ENCODE measurements at places on chromosomes 4 and X. TPM values are rescaled to one million over a fixed set of nuclear protein-coding genes. Genes with fewer than 3 reads are reported as not detected.

DNA sequence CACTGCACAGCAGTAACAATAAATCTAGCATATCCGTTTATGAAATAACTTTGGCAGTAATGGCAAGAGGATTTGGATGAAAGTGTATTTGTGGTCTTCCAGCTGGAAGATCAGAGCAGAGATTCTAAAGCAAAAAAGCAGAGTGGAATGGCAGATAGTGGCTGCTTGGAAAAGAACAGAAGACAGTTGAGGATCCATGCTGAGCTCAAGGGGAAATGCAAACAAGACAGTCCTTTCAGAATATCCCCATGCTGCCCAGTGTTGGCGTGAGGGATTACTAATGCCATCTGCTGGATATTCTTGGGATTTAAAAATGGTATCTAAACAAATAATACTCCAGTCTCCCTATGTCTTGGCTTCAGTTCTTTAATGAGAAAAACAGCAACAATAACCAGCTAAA, 629.1 kb upstream of the ATOH1 start:
- no peaks in the 10 kb centered on the region for H3K27me3 ChIP-seq
- H3K36me3 ChIP-seq: no peaks in the 10 kb centered on the region
- H3K4me3 ChIP-seq: no peak overlapping the region
- no peaks in the 10 kb centered on the region for H3K4me1 ChIP-seq
- DNase-seq: no peak

GRCh38 chrX:6568031-6568430, 33.1 kb upstream of the VCX3A start:
- H3K36me3 ChIP-seq: no peaks in the 10 kb centered on the region
- no peaks in the 10 kb centered on the region for H3K27me3 ChIP-seq
- no peak overlapping the region for H3K4me3 ChIP-seq
- H3K4me1 ChIP-seq: no peaks in the 10 kb centered on the region
- DNase-seq: no peak

DNA sequence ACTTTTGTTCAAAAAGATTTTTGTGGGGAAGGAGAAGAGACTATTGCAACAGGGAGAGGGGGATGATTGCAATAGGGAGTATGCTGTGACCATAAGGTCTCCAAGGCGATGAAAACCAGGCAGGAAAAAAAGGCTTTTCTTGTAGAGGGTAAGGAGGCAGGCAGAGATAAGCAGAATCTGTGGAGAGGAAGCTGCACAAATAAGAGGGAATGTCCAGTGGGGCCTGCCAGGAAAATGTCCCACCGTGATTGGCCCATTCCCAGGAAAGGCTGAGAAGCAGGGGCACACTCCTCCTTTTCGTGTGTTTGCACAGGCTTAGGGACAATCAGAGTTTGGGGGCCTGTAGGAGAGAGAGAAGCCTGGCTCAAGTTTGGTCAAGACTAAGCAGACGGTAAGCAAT, 29.1 kb downstream of the SPACA5 start:
- no peak overlapping the region for H3K4me3 ChIP-seq
- no peaks in the 10 kb centered on the region for H3K36me3 ChIP-seq
- no peaks in the 10 kb centered on the region for H3K27me3 ChIP-seq
- no peaks in the 10 kb centered on the region for H3K4me1 ChIP-seq
- no peak for DNase-seq

DNA sequence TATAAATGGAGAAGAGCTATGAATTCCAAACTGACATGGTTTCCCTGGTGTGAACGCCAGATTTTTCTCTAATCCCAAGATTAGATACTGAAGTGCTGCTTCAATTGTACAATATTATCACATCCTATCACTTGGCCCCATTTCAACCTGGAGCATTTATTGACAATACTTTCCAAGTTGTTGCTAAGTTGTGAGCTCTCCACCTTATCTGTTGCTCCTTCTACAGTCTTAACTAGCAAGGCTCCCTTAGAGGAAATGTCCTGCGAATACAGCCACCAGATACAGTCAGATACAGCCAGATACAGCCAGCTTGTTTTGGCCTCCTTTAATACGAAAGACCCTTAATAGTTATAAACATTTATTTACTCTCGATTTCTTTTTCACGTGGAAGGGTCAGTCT, 466.3 kb upstream of the FAM241A start:
- DNase-seq: no peak
- H3K4me1 ChIP-seq: no peaks in the 10 kb centered on the region
- H3K27me3 ChIP-seq: no peaks in the 10 kb centered on the region
- no peaks in the 10 kb centered on the region for H3K36me3 ChIP-seq
- H3K27ac ChIP-seq: no peak overlapping the region

GRCh38 chr4:112277705-112278448, 7.8 kb downstream of the TIFA start:
- peaks cover 5% of the 10 kb centered on the region for H3K36me3 ChIP-seq
- H3K4me3 ChIP-seq: no peak overlapping the region
- no peak overlapping the region for H3K27ac ChIP-seq
- no peak for DNase-seq
- H3K27me3 ChIP-seq: no peaks in the 10 kb centered on the region
- peaks cover 19% of the 10 kb centered on the region for H3K4me1 ChIP-seq

DNA sequence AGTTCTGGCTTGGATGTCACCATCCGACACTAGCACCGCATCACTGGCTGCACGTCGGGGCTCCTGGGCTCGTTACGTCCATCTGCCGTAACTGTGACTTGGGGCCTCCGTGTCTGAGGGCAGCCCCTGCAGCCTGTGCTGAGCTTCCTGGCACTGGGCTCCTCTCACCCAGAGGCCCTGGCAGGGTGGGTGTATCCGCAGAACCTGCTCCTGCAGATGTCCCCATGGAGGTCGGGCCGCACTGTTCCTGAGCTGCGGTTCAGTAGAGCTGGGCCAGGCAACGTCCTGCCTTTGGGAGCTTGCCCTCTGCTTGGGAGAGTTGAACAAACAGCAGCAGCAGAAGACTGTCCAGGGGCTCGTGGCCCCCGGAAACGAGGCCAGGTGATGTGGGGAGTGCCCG, 71.4 kb downstream of the RGS12 start:
- no peaks in the 10 kb centered on the region for H3K36me3 ChIP-seq
- no peak overlapping the region for H3K27ac ChIP-seq
- no peak for DNase-seq
- H3K4me1 ChIP-seq: peaks cover 5% of the 10 kb centered on the region
- no peaks in the 10 kb centered on the region for H3K27me3 ChIP-seq
- H3K4me3 ChIP-seq: no peak overlapping the region

DNA sequence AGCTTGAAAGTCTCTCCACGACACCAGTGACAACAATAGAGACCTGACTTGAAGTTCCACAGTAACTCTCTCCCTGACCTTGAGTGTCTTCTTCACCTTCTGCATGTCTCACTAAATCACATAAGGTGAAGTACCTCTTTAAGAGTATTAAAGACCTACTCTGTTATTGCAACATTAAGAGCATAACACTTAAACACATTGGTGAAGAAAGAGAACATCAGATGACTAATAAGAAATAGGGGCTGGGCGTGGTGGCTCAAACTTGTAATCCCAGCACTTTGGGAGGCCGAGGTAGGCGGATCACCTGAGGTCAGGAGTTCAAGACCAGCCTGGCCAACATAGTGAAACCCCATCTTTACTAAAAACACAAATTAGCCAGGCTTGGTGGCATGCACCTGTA, 33.9 kb upstream of the MAPK10 start:
- H3K4me1 ChIP-seq: no peaks in the 10 kb centered on the region
- H3K4me3 ChIP-seq: no peak overlapping the region
- H3K27ac ChIP-seq: no peak overlapping the region
- H3K27me3 ChIP-seq: no peaks in the 10 kb centered on the region

- H3K4me3 ChIP-seq: no peak overlapping the region
- DNase-seq: no peak
- H3K4me1 ChIP-seq: no peaks in the 10 kb centered on the region
- no peak overlapping the region for H3K27ac ChIP-seq
- H3K36me3 ChIP-seq: no peaks in the 10 kb centered on the region
These were observed 151.3 kb upstream of the KCNIP4 start for GRCh38 chr4:22099896-22100295.

GRCh38 chr4:17324386-17324830, 187.5 kb downstream of the QDPR start:
- H3K4me1 ChIP-seq: peaks cover 6% of the 10 kb centered on the region
- H3K36me3 ChIP-seq: no peaks in the 10 kb centered on the region
- DNase-seq: no peak
- H3K4me3 ChIP-seq: peak overlapping the region; percentile 15

DNA sequence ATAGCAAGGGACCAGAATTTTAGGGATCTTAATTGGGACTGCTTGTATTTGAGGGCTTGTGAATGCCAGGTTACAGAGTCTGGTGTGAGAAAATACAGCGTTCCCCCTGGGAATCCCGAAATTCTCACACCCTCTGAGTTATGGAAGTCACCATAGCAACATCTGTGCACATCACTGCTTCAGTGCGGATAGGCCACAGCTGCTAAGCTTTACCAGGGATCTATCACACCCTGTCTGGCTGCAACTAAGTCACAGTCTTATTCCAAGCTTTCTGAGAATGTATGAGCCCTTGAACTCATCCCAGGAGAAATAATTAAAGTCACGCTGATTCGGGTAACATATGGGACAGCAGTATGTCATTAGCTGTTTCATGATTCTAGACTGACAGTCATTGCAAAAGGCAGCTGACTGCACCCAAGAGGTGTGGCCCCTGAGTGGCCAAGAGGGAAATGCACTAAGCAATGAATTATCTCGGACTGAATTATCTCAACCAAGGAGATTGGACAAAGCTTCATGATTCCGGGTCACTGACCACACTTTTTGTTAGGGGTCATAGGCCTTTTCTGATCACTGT, 46.7 kb upstream of the BTC start:
- no peak overlapping the region for H3K27ac ChIP-seq
- no peaks in the 10 kb centered on the region for H3K27me3 ChIP-seq
- no peak for DNase-seq
- no peaks in the 10 kb centered on the region for H3K36me3 ChIP-seq

GRCh38 chrX:74506317-74507115, 85.2 kb downstream of the SLC16A2 start:
- no peak overlapping the region for H3K4me3 ChIP-seq
- H3K27ac ChIP-seq: no peak overlapping the region
- no peaks in the 10 kb centered on the region for H3K27me3 ChIP-seq

DNA sequence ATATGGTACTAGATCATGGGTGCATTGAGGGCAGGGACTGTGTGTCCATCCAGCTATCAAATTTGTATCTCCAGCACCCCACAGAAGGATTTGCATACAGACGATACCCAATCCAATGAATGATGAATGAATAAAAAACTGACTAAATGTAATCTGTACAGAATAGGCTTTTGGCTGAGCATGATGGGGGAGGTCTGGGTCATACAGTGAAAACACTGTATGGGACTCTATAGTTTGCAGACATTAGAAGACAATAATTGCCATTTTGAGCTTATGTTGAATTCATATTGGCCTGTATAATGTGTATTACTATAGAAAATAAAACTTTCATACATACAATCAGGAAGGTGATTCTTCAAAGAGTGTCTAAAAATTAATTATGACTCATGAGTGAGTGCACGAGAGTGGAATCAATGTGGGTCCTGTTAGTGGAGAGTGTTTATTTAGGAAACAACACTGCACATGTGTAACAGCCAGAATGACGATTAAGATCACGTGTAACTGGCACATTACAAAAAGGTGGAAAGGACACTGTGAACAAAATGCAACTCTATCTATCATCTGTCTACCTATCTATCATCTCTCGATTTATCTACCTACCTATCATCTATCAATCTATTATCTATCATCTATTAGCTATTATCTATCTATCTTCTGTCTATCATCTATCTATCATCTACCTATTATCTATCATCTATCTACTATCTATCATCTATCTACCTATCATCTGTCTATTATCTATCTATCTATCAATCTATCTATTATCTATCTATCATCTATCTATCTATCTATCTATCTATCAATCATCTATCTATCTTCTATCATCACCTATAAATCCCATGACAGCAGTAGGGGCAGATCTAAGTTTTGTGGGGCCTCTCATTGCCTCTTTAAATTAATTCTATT, 201.3 kb downstream of the PTTG2 start:
- no peak overlapping the region for H3K4me3 ChIP-seq
- no peaks in the 10 kb centered on the region for H3K27me3 ChIP-seq
- peaks cover 3% of the 10 kb centered on the region for H3K4me1 ChIP-seq
- no peak overlapping the region for H3K27ac ChIP-seq
- no peaks in the 10 kb centered on the region for H3K36me3 ChIP-seq

DNA sequence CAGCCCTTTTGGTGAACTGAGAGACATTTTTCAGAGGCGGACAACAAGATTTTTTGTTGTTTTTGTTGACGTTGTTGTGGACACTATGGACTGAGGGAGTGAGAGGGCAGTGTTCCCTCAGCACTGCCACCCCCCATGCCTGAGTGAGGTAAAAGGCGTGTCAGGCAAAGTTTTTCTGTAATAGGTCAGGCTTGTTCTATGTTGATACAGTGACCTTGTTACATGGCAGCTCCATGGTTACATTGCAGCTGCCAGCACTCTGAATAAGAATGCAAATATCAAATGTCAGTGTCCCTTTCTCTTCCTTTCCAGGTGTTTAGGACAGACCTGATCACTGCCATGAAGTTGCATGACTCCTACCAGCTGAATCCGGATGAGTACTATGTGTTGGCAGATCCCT, 36.6 kb downstream of the JADE1 start:
- no peak overlapping the region for H3K27ac ChIP-seq
- no peaks in the 10 kb centered on the region for H3K4me1 ChIP-seq
- no peaks in the 10 kb centered on the region for H3K27me3 ChIP-seq
- H3K4me3 ChIP-seq: no peak overlapping the region

DNA sequence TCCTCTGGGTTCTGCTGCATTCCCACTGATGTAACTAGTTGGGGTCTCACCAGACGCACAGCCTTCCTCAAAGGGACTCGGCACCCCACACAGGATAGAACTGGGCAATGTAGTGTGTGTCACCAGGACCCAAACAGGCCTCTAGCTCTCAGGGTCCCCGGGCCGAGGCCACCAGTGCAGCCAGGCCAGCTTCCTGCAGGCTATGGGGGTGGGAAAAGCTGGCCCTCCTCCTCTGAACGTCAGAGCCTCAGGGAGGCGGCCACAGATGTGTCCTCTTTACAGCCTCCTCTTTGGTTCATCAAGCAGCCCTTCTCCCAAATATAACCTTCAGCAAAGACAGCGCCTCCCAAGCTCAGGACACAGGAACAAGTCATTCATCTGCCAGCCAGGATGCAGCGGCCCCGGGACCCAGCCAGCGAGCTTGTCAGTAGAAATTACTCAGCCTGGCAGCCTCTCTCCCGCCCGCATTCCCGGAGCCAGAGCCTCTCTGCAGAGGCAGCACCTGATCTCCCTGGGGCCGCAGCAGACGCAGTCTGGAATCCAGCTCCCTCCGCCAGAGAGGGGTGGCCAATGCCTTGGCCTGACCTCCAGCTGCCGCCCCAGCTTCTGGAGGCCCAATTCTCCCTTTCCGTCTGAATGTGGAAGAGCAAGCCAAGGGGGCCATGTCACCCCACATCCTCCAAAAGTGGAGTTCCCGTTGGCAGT, 288.5 kb downstream of the FBXW7 start:
- H3K4me1 ChIP-seq: no peaks in the 10 kb centered on the region
- H3K4me3 ChIP-seq: no peak overlapping the region
- no peak for DNase-seq
- no peaks in the 10 kb centered on the region for H3K36me3 ChIP-seq

IL2RG gene
- 14.2 TPM for total RNA-seq

MAGED4 gene
- total RNA-seq: 0.27 TPM

TCEAL2 gene
- 10.3 TPM for total RNA-seq

RTL5 gene
- total RNA-seq: 7.6 TPM

SHOX gene
- not detected for total RNA-seq
